ENCODE measurements at places on chromosomes 4 and X.

- no peaks in the 10 kb centered on the region for H3K27me3 ChIP-seq
- no peak for DNase-seq
- H3K4me1 ChIP-seq = no peaks in the 10 kb centered on the region
Observed at GRCh38 chrX:153102418-153102817, 30.2 kb downstream of the PNMA6A start.

DNA sequence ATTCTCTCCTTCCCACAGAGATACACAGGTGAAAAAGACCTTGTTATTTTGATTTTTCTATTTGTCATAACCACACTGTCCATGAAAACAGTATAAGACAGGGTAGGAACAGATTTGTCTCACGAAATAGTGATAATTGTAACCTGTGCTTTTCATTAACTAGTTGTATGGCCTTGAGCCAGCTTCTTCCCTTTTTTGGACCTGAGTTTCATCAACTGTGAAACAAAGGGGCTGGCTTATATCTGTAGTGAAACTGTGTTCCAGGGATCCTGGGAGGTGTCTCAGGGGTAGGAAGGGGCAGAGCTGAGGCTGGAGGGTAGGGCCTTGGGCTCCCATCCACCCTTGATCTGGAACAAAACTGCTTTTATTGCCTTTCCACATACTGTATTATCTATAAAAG is 50.9 kb downstream of the MED28 start:
- no peak overlapping the region for H3K4me3 ChIP-seq
- H3K27ac ChIP-seq = no peak overlapping the region
- no peaks in the 10 kb centered on the region for H3K27me3 ChIP-seq

- no peaks in the 10 kb centered on the region for H3K4me1 ChIP-seq
Observed at GRCh38 chr4:28248269-28248668, 1387.6 kb downstream of the STIM2 start.

- no peak for DNase-seq
- no peak overlapping the region for H3K4me3 ChIP-seq
- H3K27ac ChIP-seq = no peak overlapping the region
Observed at GRCh38 chr4:148007314-148007760, 275.4 kb downstream of the ARHGAP10 start.

All from upper lobe of right lung (tissue), 1 donor.